ENCODE measurements at places on chromosomes 6 and 20. TPM values are rescaled to one million over a fixed set of nuclear protein-coding genes. Genes with fewer than 3 reads are reported as not detected.

SYTL3 gene
- 1.5 TPM for total RNA-seq

SAMD3 gene
- total RNA-seq: not detected

PRSS16 gene
- 3.5 TPM for total RNA-seq

DPPA5 gene
- not detected for total RNA-seq

ABHD16A gene
- total RNA-seq: 14.2 TPM

HLA-DRB5 gene
- not detected for total RNA-seq

PPP1R18 gene
- 45.2 TPM for total RNA-seq

TRIM15 gene
- total RNA-seq: 0.03 TPM

GPX5 gene
- total RNA-seq: not detected

PTPRK gene
- 14.7 TPM for total RNA-seq

CST3 gene
- 436 TPM for total RNA-seq

EHMT2 gene
- total RNA-seq: 29.0 TPM

HSPA12B gene
- total RNA-seq: 0.70 TPM

ADTRP gene
- 0.92 TPM for total RNA-seq

AVP gene
- not detected for total RNA-seq

COL19A1 gene
- not detected for total RNA-seq

OXT gene
- total RNA-seq: not detected

GSTA3 gene
- total RNA-seq: not detected

RRAGD gene
- 3.7 TPM for total RNA-seq

WFDC10A gene
- not detected for total RNA-seq

JPH2 gene
- total RNA-seq: 6.5 TPM

RNF39 gene
- total RNA-seq: 0.05 TPM

TDP2 gene
- total RNA-seq: 26.0 TPM

SLC17A5 gene
- 12.0 TPM for total RNA-seq

TULP1 gene
- not detected for total RNA-seq

CCN6 gene
- total RNA-seq: not detected

PRKN gene
- 0.24 TPM for total RNA-seq

TFAP2A gene
- total RNA-seq: 6.3 TPM

HUS1B gene
- total RNA-seq: 0.17 TPM

LY6G6F gene
- not detected for total RNA-seq

ID1 gene
- 426 TPM for total RNA-seq

C6orf58 gene
- total RNA-seq: 0.11 TPM

HLA-B gene
- total RNA-seq: 27.0 TPM

MCHR2 gene
- not detected for total RNA-seq

SLC16A10 gene
- 0.78 TPM for total RNA-seq

TMEM200A gene
- 0.05 TPM for total RNA-seq

ZNF184 gene
- total RNA-seq: 2.4 TPM

FAM83C gene
- 0.14 TPM for total RNA-seq

Data from A549 treated with AZD2906 at 1 μM for 4 hours (cell line).